ENCODE measurements at places on chromosomes 7 and 10.

GRCh38 chr10:132628966-132629900, 91.6 kb downstream of the INPP5A start:
- no peak for DNase-seq

GRCh38 chr7:43639858-43640491, 57.1 kb downstream of the STK17A start:
- DNase-seq: peak; percentile 82

DNA sequence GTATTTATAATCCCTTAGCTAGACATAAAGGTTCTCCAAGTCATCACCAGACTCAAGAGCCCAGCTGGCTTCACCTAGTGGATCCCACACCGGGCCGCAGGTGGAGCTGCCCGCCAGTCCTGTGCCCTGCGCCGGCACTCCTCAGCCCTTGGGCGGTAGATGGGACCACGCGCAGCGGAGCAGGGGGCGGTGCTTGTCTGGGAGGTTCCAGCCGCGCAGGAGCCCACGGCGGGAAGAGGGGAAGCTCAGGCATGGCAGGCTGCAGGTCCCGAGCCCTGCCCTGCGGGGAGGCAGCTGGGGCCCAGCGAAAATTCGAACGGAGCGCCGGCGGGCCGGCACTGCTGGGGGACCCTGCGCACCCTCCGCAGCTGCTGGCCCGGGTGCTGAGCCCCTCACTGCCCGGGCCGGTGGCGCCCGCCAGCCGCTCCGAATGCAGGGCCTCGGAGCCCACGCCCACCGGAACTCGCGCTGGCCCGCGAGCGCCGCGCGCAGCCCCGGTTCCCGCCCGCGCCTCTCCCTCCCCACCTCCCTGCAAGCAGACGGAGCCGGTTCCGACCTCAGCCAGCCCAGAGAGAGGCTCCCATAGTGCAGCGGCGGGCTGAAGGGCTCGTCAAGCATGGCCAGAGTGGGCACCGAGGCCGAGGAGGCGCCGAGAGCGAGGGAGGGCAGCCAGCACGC, 675.6 kb downstream of the REEP3 start:
- no peak for DNase-seq

GRCh38 chr7:47458057-47458456, 123.9 kb downstream of the TNS3 start:
- DNase-seq: peak; percentile 95

- no peak for DNase-seq
These were observed 170.8 kb upstream of the KLF14 start for GRCh38 chr7:130904792-130905191.

DNA sequence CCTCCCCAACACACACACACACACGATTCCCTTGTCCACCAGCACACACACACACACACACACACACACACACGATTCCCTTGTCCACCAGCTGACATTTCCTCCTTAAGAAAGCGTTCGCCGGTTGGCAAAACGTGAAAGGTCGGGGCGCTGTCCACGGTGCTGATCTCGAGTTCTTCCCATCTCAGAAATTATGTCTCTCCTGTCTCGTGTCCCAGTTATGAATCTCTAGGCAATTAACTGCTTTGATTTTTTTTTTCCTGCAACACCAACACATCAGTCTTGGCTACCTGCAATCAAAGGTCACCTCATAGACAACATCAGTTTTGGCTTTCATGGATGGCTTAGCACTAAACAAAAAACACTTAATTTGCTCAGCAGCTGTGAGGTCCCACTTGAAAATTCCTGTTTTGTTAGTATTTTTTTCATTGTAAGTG, 1.9 kb downstream of the INA start:
- peak; percentile 26 for DNase-seq

GRCh38 chr10:3426190-3426845, 253.7 kb upstream of the PITRM1 start:
- DNase-seq: peak; percentile 75

- DNase-seq: no peak
These were observed 42.4 kb downstream of the KCTD7 start for GRCh38 chr7:66671034-66671433.

DNA sequence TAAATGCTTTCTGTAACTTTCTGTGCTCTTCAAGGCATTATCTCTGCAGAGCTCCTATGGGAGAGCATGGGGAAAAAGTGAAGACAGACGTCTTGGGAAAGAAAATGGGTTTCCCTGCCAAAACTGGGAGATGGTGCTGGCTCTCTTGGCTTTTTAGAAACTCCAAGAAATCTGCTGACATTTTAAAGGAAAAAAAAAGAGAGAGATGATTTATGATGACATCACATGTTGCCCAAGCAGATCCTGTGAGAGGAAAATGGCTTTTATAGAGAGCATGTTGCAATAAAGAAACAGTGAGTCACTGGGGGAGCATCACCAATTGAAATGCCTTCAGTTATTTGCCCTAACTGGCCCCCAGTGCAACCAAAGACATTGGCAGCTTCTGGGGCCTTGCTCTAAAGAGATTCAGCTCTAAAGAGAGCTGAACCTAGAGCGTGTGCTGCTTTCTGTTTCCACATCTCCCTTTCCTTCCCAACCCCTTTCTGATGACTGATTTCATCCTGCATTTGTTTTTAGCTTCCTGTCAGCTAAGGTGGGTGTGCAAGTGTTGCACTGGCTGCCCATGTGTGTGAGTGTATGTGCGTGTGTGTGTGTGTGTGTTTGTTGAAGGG, 37.7 kb downstream of the LRMDA start:
- DNase-seq: peak; percentile 95

GRCh38 chr7:148107443-148108127, 483.0 kb upstream of the C7orf33 start:
- DNase-seq: no peak

GRCh38 chr7:149853157-149853556, 15.0 kb downstream of the ZNF862 start:
- DNase-seq: no peak

DNA sequence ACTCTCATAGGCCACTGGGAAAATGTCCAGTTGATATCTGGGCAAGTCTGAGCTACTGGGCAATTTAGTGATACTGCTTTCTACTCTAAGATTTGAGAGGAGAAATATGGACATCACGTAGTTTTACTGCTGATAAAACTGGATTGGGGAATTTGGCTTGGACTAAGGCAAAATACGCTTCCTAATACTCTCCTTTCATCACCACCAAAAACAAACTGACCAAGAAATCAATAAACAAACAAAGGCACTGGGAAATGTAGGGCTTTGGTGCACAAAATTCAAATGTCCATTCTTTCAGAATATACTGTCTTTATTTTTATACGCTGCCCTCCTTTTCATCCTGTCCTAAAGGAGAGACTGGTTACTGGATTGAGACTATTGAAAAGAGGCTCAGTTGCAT, 145.1 kb upstream of the SP8 start:
- DNase-seq: no peak

DNA sequence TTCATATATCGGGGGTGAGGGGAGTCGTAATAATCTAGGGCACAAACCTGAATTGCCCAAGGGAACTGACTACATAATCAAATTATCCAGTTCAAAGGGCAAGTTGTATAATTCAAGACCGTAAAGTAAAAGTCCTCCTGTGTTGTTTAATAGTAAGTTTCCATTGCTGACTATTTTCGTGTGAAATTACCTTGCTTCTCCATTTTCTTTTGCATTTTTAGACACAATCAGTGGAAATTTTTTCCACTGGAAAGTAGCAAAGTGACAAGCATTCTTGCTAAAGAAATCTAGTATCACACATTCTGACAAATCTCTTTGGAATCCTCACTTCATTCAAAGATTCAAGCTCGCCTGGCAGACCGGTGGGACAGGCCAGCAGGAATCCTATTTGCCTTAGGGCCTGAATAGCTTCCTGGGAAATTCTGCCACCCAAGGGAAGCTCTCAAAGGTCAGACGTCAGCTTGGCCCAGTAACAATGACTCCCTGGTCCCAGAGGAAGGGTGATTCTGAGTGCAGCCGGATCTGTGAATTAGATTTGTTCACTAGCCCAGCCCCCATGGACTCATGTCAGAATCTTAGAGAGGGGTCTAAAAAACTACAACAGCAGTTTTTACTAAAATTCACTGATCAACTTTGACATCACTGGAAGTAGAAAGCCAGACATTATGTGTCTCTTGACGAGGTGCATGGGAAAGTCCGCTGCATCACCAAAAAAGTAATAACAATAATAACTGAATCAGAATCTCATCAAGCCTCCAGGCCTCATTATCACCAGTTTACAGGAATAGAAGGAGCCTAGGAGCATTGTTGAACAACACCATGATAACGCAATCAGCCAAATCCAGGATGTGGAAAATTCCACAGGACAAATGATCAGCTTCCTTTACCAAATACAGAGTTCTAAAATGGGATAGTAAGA, 161.0 kb downstream of the SKIDA1 start:
- peak; percentile 76 for DNase-seq

DNA sequence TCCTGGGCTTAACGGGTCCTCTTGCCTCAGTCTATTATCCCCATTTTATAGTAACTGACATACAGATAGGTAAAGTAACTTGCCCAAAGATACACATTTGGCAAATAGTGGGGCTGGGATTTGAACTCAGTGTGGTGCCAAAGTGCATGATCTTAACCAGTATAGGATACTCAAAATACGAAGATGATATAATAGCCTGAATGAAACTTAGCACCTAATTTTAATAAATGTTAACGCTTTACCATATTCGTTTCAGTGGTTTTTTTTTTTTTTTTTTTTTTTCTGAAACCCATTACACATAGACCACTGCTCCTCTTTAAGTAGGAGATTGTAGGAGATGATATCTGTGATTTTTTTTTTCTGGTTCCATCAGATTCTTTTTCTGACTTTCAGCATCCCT, 21.4 kb downstream of the ACTR3B start:
- no peak for DNase-seq

- peak; percentile 35 for DNase-seq
These were observed 215.5 kb downstream of the INHBA start for GRCh38 chr7:41487229-41487940.

GRCh38 chr7:149642589-149642988, 130.8 kb downstream of the ZNF467 start:
- no peak for DNase-seq

- no peak for DNase-seq
These were observed 24.2 kb upstream of the PRKAG2 start for GRCh38 chr7:151900986-151901621.

DNA sequence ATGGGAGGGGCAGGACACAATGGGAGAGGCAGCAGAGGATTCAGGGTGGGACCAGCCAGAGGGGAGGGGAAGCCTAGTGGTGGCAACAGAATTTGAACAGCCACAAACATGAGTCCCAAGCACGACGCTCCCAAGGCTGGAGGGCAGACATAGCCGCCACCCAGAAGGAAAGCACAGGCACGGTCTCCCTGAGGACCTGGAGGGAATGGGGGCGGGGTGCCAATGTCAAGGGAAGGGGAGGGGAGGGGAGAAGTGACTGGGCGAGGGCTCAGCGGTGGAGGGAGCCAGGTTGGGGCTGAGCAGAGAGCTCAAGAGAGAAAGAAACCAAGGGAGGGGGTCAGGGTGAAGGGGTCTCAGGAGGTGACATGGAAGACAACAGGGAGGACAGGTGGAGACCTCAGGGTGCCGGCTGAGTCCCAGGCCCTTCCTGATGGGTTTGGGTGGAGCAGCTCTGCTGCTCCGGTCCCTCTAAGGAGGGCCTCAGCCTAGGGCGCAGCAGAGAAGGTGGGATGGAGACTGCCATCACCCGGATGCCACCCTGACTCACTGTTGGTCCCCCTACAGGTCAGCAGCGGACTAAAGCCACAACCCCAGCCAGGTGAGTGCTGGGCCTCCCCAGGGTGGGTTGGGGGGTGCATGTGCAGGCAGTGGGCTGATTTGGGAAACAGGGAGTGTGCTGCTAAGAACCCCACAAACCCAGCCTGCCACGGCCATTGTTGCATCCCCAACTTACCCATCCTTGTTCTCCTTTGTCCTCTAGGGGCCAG, 24.2 kb downstream of the PILRA start:
- no peak for DNase-seq

DNA sequence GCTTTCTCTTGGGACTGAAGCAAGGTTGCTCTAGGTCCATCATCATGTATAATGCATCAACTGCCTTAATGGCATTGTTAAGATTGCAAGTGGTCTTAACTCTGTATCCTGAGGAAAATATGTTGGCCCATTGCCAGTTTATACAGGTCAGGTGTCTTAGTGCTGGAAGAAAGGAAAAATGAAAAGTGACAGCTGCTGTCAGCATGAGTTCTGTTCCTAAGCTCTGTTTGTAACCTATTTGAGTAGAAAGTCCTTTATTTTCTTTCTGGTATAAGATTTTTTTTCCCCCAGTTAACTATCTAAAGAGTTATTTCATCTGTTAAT, 127.2 kb downstream of the SRI start:
- no peak for DNase-seq

GRCh38 chr7:114554781-114555537, 140.3 kb downstream of the FOXP2 start:
- peak; percentile 79 for DNase-seq

DNA sequence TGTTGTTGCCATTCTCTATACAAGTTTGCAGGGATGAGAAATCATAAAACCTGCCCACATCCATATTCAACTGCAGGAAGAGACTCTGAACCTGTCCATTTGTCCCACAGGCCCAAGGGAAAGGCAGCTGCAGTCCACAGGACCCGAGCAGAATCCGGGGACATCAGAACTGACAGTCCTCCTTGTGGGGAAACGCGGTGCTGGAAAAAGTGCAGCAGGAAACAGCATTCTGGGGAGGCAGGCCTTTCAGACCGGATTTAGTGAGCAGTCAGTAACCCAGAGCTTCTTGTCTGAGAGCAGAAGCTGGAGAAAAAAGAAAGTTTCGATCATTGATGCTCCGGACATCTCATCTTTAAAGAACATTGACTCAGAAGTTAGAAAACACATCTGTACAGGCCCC, 23.5 kb downstream of the GIMAP8 start:
- no peak for DNase-seq

DNA sequence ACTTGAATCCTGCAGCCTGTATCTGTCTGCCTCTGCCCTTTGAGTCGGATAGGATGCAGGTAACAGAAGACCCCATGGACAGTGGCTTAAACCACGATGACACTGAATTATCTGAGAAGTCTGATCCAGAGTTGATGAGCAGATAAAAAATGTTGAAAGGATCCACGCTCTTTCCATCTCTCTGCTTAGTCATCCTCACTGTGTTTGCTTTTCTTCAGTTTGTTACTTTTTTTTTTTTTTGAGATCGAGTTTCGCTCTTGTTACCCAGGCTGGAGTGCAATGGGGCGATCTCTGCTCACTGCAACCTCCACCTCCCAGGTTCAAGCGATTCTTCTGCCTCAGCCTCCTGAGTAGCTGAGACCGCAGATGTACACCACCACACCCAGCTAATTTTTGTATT, 36.9 kb upstream of the GOLGA7B start:
- no peak for DNase-seq

GRCh38 chr10:113071446-113071845, 121.4 kb downstream of the TCF7L2 start:
- no peak for DNase-seq
